Right ventricle myocardium inferior (tissue), 1 donor: ENCODE measurements at places on chromosomes 4 and X. TPM values are rescaled to one million over a fixed set of nuclear protein-coding genes. Genes with fewer than 3 reads are reported as not detected.

FRMPD3 gene
- not detected for total RNA-seq

TNIP3 gene
- not detected for total RNA-seq

PCDH10 gene
- 0.03 TPM for total RNA-seq

ARX gene
- not detected for total RNA-seq

PPEF2 gene
- not detected for total RNA-seq

TBC1D9 gene
- total RNA-seq = 11.1 TPM

DNAAF6 gene
- total RNA-seq = not detected

- no peak for DNase-seq
These were observed 125.0 kb downstream of the RASGEF1B start for GRCh38 chr4:81346719-81347118.

GRCh38 chrX:100650841-100651240 is 6.8 kb downstream of the SRPX2 start:
- DNase-seq = no peak

DNA sequence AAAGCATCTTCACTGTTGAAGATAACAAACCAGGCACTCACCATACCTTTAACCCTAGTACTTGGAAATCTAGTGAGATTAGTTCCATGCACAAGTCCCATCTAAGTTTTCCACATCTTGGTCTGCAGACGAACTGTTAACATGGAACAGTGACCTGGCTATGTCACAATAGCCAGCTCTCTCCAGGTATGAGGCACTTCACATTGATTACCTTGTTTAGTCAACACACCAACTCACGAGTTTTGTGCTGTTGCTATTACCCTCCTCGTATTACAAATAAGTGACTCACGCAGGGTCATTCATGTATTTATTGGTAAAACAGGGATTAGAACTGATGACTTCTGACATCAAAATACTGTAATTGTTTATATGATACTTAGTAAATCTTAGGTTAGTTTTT is 36.4 kb upstream of the FRAS1 start:
- no peak for DNase-seq

GRCh38 chr4:54359919-54360650 is 131.0 kb downstream of the PDGFRA start:
- DNase-seq = no peak

DNA sequence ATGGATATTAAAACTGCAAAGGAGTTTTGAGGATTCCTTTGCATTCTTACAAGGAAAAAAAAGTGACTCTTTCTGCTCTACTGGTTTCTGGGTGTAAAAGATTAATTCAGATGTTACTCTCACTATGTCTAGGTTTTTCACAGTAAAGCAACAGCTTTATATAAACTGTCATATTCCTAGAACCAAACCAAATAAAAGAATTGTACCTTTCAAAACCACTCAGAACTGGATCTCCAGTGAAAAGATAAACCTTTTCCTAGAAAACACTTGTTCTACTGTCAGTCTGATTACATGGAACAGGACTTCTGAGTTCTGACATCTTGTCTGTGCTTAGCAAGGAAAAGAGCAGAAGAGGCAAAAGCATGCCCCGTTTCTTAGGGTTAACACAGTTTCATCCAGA is 5.0 kb upstream of the PPID start:
- DNase-seq = no peak

DNA sequence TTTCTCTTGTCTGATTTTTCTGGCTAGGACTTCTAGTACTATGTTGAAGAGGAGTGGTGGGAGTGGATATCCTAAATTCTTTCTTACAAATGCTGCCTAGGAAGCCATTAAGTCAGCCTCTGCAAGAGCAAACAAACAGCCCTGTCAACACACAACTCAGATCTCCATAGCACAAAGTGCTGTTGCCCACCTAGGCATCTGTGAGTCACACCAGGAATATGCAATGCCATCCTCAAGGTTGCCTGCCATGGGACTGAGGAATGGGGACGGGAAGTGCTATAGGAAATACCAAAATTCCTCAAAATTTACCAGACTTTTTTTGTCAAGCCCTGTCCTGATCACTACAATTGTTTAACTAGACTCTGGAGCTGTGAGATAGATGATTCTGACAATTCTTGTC is 466.9 kb downstream of the FSTL5 start:
- no peak for DNase-seq

DNA sequence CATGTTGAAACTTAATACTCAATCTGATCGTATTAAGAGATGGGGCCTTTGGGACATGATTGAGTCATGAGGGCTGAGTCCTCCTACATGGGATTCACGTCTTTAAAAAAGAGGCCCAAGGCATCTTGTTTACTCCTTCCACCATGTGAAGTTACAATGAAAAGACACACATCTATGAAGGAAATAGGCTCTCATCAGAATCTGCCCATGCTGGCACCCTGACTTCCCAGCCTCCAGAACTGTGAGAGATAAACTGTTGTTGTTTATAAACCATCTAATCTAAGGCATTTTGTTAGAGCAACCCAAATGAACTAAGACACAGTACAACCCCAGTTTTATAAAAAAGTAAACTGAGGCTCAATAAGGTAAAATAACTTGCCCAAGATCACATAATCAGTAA is 32.3 kb downstream of the PPP3CA start:
- DNase-seq = no peak

DNA sequence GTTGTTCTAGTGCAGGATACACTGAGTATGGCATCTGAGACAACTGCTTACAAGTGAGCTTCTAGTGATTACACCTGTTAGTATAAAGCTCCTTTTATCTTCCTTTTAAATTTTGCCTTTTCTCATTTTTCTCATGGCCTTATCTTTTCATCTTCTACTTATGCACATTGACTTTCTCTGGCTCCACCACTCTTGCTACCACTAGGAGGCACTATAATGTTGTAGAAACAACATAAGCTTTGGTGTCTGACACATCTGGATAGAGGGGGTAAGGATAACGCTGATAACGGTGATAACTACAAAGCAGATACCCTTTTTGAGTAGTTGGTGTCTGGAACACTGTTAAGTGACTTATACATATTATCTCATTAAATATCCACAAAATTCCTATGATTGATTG is 187.4 kb upstream of the TEX13C start:
- no peak for DNase-seq

DNA sequence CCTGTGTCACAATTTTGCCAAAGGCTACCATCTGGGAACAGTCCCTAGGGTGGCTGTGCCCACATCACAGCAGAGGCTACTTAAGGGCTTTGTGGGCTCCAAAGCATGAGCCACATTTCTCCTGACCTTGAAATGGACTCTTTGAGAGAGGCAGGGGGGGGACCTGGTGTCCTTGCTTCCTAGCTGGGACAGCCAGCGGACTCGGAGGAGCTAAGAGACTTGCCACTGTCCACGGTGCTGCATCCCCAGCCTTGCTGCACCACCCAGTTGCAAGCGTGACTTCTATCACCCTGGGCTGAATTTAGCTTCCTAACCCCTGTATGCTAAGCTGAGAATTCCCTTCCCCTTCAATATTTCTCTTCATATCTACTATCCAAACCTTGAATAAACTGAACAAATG is 99.0 kb downstream of the PHKA2 start:
- no peak for DNase-seq

- no peak for DNase-seq
These were observed 71.0 kb downstream of the STARD8 start for GRCh38 chrX:68718443-68718820.

GRCh38 chr4:150322646-150323045 is 244.4 kb downstream of the DCLK2 start:
- no peak for DNase-seq
